ENCODE measurements at places on chromosomes 1 and 21.

DNA sequence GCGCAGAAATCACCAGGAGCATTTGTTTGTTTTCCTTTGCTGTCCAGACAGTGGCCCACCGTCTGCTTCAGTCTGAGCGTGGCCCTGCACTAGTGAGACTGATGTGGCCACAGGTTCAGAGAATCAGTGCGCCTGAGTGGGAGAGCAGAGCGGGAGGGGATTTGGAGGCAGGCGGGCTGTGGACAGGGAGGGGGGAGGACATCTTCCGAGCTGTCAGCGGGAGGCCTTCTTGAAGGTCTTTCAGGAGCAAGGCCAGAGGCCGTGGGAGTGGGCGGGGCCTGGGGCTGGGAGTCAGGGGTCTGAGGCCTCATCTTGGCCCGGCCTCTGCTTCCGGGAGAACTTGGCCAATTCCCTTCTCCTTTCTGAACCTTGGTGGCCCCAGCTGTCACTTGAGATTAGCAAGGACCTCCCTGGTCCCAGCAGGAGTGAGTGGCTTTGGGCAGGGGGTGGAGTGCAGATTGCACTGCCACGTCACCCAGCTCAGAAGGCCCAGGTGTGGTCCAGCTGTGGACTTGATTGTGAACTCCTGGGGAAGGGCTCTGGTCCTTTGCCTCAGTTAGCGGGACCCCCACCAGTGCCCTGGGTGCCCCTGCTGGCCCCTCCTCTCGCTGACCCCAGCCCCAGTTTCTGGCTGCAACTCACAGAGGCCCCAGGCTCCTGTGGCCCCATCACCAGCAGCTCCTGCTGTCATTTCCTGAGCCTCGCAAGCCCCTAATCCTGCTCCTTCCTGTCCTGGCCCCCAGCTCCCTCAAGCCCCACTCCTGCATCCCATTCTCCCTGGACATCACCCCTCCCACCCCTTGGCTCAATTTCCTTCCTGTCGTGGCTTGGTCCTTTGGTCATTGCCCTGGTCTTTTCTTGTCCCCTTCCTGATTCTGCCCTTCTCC lies 8.4 kb downstream of the TNFRSF1B start:
- DNase-seq, result peak; percentile 36

DNA sequence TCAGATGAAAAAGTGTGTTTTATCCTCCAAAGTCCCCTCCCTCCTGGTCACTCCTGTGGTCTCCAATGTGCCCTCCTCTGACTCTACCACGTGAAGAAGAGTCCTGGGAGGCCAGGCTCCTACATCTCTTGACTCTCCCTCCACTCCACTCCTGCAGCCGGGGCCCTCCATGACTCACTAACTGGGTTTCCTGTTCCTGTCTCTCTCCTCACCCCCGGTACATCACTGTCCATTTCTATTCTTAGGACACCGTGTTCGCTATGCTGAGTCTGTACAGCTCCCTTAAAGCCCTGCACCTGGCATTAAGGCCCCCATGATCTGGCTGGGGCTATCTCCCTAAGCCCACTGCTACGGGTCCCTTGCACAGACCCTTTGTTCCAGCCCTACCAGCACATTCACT lies 93.4 kb downstream of the BCAR3 start:
- DNase-seq, result no peak

DNA sequence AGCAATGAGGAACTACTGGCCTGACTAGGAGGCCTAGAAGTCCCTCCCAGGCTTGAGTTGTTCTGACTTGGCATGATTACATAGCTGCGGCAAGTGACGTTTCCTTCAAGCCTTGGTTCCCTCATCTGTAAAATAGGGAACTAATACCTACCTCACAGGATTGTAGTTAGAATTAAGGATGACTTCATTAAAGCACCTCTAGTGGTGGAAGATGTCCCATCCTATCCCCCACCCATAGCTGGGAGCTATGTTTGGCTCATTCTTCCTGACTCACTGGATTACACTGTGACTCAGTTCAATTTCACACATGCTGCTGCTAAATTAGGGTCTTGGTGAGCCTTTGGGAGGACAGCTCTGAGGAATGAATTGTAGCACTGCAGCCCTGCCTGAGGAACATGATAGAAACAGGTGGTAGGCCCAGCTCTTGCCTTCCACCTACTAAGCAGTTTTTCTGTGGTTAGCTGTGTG lies 6.0 kb upstream of the SHISA4 start:
- DNase-seq, result peak; percentile 68

DNA sequence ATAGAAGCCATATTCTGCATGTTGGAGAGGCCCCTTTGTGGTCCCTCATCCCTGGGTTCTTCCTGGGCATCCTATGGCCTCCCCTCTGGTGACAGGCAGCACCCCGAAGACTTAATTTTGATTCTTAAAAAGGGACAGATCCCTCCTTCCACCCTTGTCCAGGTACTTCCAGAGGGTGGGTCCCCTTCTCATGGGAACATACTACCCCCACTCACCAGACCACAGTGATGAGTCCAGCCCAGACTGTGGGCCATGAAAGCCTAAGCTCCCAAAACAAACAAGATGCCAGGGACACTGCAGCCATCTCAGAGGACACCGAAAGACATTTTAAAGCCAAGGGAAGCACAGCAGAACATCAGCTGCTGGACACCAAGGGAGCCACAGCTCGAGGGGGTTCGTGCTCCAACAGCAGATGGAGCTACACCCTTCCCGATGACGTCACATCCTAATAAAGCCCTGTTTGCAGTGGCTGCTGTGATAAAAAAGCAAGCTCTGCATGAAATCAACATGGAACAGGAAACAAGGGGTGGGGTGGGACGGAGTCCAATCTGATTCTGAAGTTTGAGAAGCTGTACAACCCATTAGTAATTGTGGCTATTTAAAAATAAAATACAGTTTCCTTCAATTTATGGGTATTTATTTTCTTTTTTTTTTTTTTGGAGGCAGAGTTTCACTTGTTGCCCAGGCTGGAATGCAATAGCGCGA lies 32.4 kb downstream of the GNB1 start:
- peak; percentile 84 for DNase-seq

DNA sequence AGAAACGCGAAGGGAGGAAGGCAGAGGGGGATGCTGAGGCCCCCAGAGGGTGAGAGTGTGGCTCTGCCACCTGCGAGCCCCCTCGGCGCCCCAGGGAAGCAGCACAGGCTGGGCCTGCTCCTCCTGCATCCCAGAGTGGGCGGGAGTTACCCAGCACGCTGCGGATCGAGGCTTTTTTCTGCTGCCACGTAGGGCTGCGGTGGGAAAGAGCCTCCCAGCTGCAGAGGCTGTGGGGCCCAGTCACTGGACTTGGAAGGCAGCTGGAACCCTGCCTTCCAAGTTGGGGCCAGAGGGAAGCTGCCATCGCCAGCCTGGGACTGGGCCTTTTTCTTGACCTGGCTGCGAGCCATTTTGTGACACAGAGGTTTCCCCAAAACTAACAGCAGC lies 2.3 kb upstream of the GRIK3 start:
- peak; percentile 22 for DNase-seq

GRCh38 chr1:27763358-27763757 lies 9.7 kb upstream of the STX12 start:
- DNase-seq, result no peak

DNA sequence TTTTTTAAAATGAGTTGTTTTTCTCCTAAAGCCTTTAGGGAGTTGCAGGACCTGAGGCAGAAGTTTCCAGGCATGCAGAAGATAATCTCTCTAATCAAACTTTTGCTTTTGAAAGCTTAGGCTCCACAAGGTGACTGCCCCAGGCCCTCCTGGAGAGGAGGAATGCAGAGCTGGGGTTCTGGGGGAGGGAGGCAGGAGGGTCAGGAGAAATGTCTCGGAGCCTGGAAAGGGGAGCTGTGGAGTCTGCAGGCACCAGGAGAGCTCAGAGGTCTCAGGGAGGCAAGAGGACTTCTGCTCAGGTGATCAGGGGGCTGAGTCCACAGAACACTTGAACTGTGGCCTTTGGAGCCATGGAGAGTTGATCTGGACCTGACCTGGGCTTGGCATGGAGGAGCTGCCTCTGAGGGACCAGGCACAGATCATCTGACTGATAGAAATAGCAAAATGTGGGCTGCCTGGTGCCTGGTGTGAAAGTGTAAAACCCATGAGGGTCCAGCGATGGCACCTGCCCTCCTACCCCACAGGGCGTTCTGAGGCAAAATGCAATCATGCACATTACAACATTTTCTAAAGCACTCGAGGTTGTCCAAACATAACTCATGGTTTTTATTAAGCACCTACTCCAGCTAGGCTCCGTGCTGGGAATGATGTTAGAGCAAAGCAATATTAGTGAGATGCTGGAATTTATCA lies 10.0 kb upstream of the ABCG1 start:
- DNase-seq, result no peak

DNA sequence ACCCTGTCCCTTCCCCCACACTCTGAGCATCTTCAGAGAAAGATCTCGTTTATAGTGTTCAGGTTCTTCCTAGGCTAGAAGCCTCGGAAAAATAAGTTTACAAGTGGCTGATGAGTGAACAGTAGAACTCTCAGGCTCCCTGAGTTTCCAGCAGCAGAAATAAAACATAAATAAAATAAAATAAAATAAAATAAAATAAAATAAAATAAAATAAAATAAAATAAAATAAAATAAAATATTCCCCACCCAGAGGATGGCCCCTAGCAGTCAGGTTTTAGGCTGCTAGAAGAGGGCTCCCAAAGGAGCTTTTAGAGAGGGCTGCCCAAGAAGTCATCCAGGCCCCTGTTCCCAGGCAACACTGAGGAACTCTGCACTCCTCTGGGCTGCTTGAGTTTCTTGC lies 55.1 kb downstream of the KCNC4 start:
- no peak for DNase-seq

DNA sequence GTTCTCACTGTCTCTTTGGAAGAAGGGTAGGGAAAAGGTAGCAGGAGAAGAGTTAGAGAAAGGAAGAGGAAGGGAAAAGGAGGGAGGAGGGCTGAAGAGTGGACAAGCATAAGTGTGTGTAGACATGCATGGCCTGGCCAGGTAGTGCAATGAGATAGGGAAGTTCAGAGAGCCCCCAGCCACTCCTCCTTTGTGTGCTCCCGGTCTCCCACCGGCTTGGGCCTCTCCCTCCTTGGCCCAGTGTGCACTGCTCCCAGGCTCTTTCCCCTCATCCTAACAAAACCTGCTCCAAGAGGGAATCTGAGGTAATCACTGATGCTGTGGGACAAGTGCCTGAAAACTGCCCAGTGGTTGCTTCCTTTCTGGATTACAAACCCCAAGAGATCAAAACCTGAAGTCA lies 10.3 kb upstream of the LEMD1 start:
- DNase-seq, result no peak

Data from tongue (tissue), 3 donors.